Uterus (tissue), 4 donors: ENCODE measurements at places on chromosomes 2 and 18. TPM values are rescaled to one million over a fixed set of nuclear protein-coding genes. Genes with fewer than 3 reads are reported as not detected.

DNA sequence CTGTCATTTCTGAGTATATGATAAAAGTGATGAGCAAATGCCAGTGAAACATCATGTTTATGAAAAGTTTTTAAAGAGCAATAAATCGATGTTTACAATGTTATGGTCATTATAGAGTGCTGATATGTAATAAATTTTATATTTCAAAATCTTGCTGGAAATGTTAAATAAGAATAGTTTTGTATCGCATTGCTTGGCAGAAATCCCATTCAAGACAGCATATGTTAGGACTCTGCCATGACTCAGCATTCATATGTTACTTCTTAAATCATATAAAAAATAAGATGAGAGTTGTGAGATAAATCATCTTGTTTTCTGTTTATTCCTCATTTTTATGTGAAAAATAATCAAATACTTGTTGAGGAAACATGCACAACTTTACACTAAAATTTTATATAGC, 949.9 kb upstream of the NRXN1 start:
- no peak for DNase-seq

DNA sequence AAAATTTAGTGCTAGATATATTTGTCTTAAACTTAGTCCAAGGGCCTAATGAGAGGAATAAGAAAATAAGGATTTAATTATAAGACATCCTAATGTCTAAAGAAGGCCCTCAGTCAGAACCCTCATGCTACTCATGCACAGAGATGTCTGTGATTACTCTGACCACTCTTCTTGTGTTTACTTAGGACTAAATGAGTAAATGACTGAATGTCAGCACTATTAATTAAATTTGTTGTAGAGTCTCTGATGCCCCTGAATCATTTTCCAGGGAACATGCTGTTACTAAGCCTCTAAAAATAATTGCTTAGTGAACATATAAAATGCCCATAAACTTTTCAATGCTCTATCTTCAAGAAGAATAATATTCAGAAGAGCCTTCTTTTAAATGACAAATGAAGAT, 32.4 kb downstream of the GULP1 start:
- DNase-seq: no peak

GRCh38 chr18:78995740-78996395, 16.2 kb downstream of the SALL3 start:
- DNase-seq: no peak

DNA sequence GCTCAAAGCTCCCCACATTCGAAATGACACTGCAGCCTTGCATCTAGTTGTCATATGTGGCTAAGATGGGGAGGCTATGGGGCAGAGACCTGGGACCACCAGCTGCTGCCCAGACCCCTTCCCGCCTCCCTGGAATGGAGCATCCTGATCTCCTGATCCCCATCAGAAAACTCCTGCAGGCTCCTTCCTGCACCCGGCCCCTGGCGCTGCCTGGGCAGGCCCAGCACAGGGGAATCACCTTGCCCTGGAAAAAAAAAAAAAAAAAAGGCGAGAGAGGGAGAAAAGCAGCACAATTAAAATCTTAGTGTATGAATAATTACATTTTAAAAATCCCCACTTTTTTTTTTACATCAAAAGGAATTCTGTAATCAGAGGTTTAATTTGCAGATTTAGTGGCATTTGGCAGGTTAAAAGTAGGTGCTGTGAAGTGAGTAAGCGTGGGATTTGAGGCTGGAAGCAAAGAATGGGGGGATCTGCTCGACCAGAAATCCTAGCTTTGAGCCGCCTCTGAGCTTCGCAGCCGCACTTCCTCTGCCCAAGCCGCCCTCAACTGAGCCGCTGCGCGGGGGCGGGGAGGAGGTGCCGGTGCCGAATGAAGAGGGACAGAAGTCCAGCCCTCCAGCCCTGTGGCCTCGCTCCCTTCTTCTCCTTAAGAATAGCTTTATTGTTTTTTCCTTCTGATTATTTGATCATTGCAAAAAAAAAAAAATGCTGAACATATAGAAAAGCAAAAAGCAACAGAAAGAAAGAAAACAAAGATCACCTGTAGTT, 30.0 kb downstream of the THNSL2 start:
- no peak for DNase-seq

GRCh38 chr2:32947484-32948143, 861 bp downstream of the LTBP1 start:
- DNase-seq: peak; percentile 31

DNA sequence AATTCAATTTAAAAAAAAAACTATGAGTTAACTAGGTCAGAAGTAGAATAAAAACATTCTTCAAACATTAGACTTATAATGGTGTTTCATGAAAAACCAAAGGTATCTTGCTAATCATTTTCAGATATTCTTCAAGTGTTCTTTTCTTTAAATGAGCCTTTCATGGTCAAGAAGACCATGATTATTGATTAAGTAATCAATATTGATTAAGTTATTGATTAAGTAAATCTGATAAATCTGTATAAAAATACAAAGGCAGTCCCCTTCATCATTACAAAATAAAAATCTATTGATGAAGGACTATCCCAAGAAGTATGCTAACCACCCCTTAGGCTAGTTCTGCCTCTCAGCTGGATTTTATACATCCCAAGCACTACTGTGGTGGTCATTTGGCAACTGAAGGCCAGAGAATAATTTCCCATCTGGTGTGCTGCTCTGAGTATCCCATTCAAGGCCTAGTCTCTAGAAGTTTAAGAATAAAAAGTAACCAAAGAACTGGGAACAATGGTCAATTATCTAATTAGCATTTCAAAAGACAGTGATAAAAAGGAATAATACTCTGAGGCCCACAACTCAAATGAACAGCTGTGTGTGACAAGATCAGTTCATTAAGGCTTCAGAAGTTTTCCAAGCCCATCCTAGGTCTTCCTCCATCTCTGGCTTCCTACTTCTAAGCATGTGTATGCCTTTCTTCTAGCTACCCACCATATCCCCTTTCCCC, 63.5 kb downstream of the TCF4 start:
- DNase-seq: no peak

- no peak for DNase-seq
These were observed 383.0 kb upstream of the DCC start for GRCh38 chr18:51957001-51957400.

DNA sequence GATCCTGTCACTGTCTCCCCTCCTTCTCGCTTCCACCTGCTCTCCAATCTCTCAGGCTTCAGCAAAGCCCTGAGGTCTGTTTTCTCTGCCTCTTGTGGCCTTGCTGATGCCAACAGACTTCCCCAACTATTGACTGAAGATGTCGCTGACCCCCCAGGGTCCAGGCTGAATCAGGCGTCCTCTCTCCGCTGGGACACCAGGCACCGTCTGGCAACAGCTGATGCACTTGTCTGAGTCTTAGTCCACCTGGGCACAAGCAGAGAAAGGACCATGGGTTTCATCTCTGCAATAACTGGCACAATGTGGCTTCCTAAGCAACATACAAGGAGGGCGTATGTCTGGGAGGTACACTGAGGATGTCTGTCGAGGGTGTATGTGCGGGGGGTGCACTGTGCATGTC, 248.7 kb upstream of the MYT1L start:
- DNase-seq: no peak

DNA sequence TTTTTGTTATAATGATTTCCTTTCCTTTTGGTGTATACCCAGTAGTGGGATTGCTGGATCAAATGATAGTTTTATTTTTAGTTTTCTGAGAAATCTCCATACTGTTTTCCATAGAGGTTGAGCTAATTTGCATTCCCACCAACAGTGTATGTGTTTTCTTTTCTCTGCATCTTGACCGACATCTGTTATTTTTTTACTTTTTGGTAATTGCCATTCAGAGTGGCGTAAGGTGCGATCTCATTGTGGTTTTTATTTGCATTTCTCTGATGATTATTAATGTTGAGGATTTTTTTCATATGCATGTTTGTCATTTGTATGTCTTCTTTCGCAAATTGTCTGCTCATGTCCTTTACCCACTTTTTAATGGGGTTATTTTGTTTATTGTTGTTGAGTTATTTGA, 58.1 kb downstream of the ARHGAP25 start:
- no peak for DNase-seq

- DNase-seq: no peak
These were observed 1910.7 kb upstream of the LRRTM1 start for GRCh38 chr2:82215212-82215611.

DNA sequence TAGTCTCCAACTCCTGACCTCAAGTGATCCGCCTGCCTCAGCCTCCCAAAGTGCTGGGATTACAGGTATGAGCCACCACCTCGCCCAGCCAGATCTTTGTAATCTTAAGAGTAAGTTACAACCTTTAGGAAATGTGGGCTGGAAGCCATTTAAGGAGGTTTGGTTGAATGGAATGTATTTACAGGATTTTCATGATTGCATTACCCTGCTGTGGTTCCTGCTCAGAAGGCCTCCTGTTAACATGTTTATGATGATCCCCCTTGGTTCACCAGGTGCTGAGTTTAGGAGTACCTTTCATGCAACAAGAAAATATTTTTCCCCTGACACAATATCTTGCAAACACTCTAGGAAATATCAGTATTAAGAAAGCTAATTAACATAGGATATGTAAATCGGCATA, 187.4 kb upstream of the SH3BP4 start:
- DNase-seq: no peak

DNA sequence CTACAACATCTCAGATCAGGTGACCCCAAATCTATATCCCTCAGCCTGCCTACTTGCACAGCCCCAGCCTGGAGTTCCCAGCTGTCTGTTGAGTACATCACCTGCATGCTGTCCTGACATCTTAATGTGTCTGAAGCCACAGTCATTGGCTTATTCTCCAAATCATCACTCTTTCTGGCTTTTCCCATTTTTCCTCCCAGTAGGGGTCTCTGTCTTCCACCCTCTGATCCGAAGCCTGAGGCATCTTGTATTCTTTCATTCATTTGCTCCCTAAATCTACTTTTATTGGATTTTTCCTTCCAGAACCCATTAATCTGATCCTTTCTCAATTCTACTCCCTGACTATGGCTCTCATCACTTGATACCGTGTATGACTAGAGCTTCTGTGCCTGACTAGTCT, 332.9 kb upstream of the DCC start:
- no peak for DNase-seq

DNA sequence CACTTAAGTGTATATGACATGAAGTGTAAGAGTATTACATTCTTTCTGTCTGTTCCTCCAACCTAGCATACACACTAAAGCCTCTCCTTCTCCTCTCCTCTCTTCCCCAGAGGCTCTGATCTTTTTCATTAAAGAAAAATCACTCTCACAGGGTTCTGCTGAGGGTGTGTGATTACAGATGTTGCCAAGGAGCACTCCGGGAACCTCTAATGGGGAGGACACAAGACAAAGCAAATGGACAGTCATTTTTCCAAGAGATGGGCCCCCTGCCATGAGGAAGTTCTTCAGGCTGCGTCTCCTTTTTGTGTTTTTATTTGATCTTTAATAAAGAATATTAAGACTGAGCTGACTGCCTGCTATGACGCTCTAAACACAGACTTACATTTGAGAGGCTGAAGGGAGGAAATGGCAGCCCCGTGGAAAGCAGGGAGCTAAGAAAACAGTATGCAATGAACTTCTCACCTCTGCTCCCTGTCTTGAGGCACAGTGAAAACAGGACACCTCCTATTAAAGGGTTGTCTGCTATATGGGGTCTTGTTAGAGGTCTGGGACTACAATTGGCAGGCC, 578.1 kb downstream of the PIK3C3 start:
- DNase-seq: no peak

DNA sequence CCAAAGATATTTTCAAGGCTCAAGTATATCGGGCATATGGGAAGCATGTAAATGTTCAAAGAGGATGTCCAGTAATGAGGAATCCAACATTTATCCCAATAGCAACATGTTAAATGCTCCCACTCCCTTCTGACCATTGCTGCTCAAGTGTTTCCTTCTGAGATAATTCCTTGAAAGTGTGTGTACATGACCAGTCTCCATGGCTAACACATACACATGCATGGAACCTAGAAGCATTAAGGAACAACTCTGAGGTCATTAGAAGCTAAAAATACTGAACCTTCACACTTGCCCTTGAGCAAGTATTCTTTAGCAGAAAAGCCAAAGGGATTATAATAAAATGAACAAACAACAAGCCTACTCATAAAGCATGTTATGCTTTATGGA, 433.8 kb upstream of the TCF4 start:
- no peak for DNase-seq

DNA sequence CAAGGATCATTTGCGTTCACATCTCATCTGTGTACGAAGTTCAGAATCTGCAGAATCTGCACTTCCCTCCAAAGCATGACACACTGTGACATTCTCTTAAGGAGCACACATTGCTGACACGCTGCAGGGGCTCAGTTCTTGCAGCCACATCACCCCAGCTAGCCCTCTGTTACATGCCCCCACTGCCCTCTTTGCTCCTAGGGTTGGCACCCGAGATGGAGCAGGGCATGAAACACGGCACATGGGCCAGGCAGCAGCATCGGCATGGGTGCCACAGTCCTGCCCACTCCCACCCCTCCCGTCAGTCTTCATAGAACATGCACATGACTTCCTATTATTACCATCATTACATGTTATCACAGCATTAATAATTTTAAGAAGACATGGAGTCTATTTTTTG, 76.4 kb downstream of the COL6A3 start:
- no peak for DNase-seq

FAM124B gene
- total RNA-seq: 4.6 TPM

RAB6C gene
- not detected for total RNA-seq

NEUROD1 gene
- not detected for total RNA-seq

COL3A1 gene
- total RNA-seq: 501 TPM

UGT1A10 gene
- not detected for total RNA-seq
